SJCRH30 (cell line): ENCODE measurements at places on chromosomes 7 and 10. TPM values are rescaled to one million over a fixed set of nuclear protein-coding genes. Genes with fewer than 3 reads are reported as not detected.
A peak's percentile ranks its signal among the peaks of the same experiment; 100 is the strongest.

Gene MMD2
- not detected in 2 replicates for total RNA-seq

Gene NAT16
- total RNA-seq: not detected in 2 replicates

Gene ZNF485
- total RNA-seq: 2.2 and 2.9 TPM in 2 replicates

Gene ASZ1
- total RNA-seq: not detected in 2 replicates

Gene LBX1
- total RNA-seq: 13.5 and 13.7 TPM in 2 replicates

Gene SPOCK2
- total RNA-seq: 14.3 and 15.5 TPM in 2 replicates

Gene POLR3A
- total RNA-seq: 21.6 and 22.6 TPM in 2 replicates

GRCh38 chr10:74763934-74764591 lies 62.3 kb upstream of the KAT6B start:
- DNase-seq: no peak

GRCh38 chr7:107277331-107277730 lies 108.5 kb downstream of the HBP1 start:
- peak; percentile 10 for DNase-seq

DNA sequence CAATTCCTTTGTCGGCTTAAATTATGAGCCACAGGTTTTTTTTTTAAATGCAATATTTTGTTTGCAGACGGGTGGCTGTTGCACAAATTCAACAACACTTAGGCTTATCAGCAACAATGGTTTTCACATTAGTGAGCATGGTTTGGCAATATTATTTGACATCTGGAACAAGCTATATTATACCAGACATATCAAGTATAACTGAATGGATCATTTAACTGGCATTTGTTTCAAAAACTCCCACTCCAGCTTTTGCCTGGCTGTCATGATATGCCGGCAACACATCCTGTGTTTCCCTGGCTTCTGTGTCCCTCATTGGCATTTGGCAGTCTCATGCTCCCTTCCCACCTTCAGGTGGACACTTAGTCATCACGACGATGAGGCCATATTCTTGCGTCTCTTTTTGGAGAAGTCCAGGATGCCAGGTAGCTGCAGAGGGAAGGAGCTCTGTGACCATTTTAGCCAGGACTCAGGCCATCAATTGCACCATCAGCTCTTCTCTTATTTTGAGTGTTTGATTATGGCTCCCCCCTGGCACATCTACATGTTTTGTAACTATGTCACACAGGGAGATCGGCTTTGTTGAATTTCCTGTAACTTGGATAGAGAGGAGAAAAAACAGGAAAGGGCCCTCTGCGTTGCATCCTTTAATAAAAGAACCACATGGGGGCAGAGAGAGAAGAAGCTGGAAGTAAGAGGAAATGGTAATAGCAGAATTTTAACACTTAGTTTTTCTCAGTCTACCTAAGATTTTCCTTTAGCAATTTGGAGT lies 413.9 kb downstream of the LRMDA start:
- DNase-seq: no peak

DNA sequence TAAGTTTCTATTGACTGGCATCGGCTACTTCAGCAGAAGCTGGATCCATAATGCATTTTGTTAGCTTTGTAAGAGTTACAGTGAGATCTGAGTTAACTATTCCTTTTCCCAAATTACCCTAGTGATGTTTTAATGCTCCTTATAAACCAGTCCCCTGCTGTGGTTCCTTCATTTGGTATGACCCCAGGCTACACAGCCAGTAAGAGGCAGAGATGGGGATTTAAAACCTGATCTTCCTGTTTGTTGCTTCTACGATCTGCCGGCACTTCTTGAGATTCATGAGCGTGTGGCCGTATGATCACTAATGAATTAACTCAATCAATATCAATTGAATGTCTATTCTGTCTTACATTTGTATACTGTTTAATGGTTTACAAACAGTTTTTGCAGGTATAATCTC lies 86.1 kb downstream of the CACNB2 start:
- DNase-seq: no peak

DNA sequence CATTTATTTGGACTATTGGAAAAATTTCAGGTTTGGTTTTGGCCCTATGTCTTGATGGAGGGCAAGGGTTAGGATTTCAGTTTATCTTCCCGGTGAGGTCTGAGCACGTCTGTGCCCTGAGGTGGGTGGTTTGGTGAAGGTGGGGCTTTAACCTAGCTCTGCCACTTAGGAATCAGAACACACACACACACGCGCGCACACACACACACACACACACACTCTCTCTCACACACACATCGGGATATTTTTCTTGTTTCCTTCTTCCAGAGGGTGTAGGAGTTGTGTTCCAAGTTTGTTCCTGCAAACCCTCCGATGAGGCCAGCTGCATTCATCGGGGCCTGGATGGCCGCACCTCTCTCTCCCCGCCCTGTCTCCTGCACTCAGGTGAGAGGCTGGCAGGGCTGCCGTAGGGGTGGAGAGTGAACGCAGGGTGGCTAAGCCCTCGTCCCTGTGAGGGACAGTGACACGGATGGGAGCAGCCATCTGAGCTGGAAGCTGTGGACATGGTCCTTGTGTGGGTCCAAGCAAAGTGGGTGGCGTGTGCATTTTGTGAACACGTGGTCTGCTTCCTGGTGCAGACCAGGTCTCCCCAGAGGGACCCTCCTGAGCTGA lies 34.2 kb downstream of the CHST12 start:
- DNase-seq: no peak

GRCh38 chr10:33612116-33612515 lies 277.6 kb upstream of the NRP1 start:
- no peak for DNase-seq

- no peak for DNase-seq
These were observed 346.6 kb upstream of the MGMT start for GRCh38 chr10:129120441-129120840.

DNA sequence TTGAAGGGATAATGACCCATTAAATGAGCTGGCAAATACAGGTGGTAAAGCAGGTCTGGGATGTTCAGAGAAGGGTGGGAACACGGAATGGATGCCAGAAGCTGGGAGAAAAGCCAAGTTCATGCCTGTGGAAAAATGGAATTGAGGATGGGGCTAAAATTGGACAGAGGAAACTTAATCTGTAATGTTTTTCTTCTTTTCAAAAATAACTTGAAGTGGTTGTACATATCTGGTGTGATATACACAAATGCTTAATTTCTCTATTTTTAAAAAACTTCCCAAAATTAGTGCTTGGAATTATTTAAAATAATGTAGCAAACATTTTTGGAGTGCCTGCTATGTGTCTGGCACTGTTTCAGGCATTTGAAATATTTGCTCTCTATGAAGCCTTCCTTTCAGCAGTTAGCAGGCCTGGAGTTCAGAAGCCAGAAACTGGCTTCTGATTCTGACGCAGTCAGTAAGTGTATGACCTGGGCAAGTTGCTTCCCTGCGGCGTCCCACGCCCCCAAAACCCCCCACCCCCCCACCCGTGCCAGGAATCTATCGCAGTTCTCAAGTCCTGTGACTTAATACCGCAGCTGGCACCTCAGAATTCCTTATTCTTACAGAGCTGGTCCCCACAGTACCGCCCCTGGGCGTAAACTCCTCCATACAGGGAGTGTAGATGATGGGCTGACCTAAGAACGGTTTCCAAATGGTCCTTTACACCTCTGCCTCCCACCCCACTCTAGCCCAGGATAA lies 828 bp upstream of the MALSU1 start:
- DNase-seq: peak; percentile 66

- no peak for DNase-seq
These were observed 76.8 kb downstream of the MKI67 start for GRCh38 chr10:128049226-128050120.

DNA sequence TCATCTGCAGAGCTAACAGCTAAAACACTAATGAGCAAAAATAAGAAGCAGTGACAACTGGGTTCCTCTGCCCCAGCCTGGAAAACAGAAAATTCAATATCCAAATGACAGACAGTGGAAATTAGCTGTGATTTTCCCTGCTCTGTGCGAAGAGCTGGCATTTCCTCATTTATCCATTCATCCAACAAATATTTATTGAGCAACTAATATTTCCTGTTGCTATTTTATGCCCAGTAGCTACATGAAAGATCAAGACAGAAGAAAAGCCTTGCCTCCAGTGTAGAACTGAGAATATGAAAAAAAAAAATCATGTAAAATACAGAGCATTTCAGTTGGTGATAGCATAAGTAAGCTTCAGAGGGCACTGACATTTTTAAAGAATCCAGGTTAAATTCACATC lies 140.9 kb downstream of the ABCA13 start:
- DNase-seq: no peak

- no peak for DNase-seq
These were observed 39.8 kb downstream of the ZEB1 start for GRCh38 chr10:31358688-31359330.

GRCh38 chr10:49227406-49227805 lies 39.2 kb upstream of the TMEM273 start:
- DNase-seq: no peak

GRCh38 chr7:98418636-98419315 lies 17.9 kb upstream of the BAIAP2L1 start:
- DNase-seq: peak; percentile 63

- no peak for DNase-seq
These were observed 37.5 kb downstream of the LUC7L2 start for GRCh38 chr7:139397192-139397591.

DNA sequence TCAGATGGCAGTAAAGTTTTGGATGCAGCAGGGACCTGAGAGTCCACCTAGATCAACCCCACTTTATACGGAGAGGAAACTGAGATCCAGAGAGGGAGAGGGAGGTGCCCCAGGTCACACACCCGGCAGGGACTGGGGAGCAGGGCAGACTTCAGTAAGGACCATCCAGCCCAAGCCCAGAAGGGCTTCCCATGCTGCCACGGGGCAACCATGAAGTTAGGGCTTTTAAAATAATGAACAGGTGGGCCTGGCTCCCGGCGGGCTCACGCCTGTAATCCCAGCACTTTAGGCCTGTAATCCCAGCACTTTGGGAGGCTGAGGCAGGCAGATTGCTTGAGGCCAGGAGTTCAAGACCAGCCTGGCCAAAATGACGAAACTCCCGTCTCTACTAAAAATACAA lies 98.5 kb downstream of the HIP1 start:
- peak; percentile 81 for DNase-seq

GRCh38 chr10:100791369-100792058 lies 46.1 kb downstream of the PAX2 start:
- no peak for DNase-seq

DNA sequence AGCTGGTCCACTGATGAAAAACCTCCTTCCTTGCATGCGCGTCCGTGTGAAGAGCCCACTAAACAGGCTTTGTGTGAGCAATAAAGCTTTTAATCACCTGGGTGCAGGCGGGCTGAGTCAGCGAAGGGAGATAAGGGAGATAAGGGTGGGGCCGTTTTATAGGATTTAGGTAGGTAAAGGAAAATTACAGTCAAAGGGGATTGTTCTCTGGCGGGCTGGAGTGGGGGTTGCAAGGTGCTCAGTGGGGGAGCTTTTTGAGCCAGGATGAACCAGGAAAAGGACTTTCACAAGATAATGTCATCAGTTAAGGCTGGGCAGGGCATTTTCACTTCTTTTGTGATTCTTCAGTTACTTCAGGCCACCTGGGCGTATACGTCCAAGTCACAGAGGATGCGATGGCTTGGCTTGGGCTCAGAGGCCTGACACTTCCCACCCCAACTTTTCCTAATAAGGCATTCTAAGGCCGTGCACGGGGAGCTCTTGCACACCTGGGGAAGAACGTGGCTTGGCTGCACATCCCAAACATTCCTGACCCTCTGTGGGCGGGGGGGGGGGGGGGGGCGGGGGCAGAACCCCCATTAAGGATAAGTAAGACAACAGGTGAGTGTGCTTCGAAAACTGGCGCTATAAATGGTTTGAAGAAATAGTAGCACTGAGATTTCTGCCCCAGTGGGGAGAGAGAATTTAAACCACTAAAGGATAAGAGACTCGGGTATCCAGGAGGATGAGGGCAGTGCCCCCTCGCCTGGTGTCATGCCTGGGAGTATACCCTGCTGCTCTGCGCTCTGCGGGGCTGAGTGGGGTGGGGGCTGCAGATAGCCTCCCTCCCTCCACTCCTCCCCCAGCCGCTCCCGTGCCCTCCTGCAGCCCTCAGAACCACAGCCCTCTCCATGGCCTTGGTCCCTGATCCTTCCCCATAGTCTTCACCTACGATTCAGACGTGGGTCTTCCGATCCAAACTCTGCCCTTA lies 217.6 kb downstream of the MLLT10 start:
- no peak for DNase-seq

GRCh38 chr10:70432101-70432500 lies 9.4 kb downstream of the NODAL start:
- peak; percentile 80 for DNase-seq

DNA sequence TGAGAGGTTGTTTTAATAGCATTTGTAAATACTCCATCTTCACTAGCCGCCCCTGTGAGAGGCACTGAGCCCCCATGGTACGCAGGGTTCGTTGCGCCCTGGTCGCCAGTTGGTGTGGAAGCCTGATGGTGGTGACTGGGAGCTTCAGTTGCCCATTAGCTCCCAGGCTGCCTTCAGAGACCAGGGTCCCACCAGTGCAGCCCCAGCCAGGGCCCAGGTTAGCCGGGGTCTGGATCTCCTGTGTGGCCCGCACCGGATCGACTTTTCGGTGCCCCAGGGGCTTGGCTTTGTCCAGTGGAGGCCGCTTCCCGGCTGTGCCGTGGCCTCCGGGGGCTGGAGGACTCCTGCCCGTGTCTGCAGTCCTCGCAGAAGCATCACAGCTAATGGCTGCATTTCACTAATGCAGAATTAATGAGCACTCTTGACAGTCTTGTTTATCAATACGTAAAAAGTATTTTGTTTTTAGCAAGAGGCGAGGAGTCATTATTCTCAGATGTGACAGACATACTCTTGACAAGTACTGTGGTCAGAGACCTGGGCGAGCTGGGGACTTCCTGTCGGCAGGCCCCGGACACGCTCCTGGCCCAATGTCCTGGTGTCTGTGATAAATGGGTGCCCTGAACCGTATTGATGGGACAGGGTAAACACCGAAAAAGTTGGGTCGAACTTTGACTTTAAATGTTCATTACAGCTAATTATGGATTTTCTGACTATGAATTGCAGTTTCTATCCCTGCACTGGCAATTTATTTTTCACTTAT lies 99.8 kb downstream of the NKX6-2 start:
- DNase-seq: no peak

DNA sequence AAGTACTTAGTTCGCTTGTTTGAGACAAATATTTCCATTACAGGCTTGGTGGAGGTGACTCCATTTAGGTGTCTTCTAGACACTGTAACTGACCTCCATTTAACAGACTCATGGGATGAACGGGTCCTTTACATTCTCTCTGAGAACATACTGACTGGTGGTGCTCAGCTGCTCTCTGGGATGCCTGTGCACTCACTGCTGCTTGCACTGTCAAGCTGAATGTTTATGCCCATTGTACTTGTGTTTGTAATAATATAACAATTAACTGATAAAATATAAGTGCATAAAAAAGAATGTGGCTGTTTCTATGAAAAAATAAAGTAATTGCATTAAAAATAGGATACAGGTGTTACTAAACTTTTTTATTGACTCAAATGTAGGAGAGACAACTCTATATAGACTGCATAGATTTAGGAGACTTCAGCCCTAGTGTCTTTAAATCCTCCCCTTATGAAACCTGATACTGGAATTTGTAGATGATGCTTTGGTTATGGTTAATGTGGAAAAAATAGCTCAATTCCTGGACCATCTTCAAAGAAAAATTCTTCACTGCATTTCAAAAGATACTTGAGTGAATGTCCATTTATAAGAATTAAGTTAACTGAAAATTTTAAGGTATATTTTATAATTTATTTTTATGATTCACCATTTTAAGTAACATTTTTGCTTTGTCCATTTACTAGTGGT lies 85.4 kb downstream of the CDK14 start:
- DNase-seq: peak; percentile 64
